ENCODE measurements at places on chromosomes 2 and 18. TPM values are rescaled to one million over a fixed set of nuclear protein-coding genes. Genes with fewer than 3 reads are reported as not detected.
A peak's percentile ranks its signal among the peaks of the same experiment; 100 is the strongest.

MOCOS gene
- total RNA-seq: 0.91 TPM

ONECUT2 gene
- 6.2 TPM for total RNA-seq

STAT4 gene
- total RNA-seq: 1.3 TPM

HNMT gene
- 14.8 TPM for total RNA-seq

TMEM178A gene
- 0.38 TPM for total RNA-seq

KHK gene
- 6.4 TPM for total RNA-seq

HOXD1 gene
- total RNA-seq: 0.08 TPM

LHCGR gene
- total RNA-seq: not detected

SMYD5 gene
- 12.9 TPM for total RNA-seq

IL36RN gene
- total RNA-seq: not detected

DNER gene
- 0.52 TPM for total RNA-seq

KLHL41 gene
- total RNA-seq: 0.47 TPM

KCNS3 gene
- total RNA-seq: 3.3 TPM

TMEM169 gene
- 0.19 TPM for total RNA-seq

SLC9A4 gene
- not detected for total RNA-seq

PAX3 gene
- not detected for total RNA-seq

TUBB8B gene
- not detected for total RNA-seq

PSMA8 gene
- total RNA-seq: not detected

CTDP1 gene
- 10.2 TPM for total RNA-seq

RTP5 gene
- not detected for total RNA-seq

GRCh38 chr18:59707306-59707705 lies 10.1 kb upstream of the CCBE1 start:
- DNase-seq: no peak

- DNase-seq: no peak
Observed at GRCh38 chr2:231299267-231299666, 96.2 kb upstream of the B3GNT7 start.

- peak; percentile 54 for DNase-seq
Observed at GRCh38 chr2:119744335-119744939, 15.3 kb upstream of the PTPN4 start.

GRCh38 chr2:161122772-161123530 lies 37.3 kb upstream of the TANK start:
- peak; percentile 64 for DNase-seq

DNA sequence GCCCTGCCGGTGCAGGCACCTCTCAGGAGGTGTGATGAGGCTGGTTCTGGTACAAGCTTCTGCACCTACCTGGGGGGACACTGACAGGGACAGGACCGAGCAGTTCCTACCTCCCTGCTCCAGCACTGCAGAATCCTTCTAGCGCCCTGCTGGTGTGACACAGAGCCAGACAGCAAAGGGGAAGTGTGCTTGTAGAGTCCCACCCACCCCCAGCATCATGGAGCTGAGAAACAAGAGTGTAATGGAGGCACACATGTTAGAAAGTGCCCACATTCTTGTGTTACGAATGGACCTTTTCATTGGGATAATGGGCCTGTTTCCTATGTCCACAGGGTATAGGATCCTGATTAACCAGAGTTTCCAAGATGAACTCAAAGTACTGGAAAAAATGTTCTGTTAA lies 38.3 kb downstream of the OXER1 start:
- no peak for DNase-seq

DNA sequence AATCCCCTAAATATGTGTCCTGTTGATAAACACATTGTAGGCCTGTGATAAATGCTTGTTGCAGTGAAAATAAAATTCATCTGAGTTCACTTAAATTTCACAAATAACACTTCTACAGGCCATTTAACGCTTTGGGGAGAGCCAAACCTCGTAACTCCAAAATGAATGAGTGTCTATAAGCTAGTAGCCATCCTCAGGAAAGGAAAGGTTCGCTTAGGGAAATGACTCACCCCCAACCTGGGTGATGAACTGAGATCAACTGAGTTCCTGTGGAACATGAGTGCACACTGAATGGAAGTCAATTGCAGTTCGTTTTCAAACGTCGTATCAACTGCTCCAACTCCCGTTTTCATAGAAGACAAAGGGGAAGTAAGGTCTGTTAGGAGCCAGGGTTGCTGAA lies 527.6 kb upstream of the ID2 start:
- no peak for DNase-seq

DNA sequence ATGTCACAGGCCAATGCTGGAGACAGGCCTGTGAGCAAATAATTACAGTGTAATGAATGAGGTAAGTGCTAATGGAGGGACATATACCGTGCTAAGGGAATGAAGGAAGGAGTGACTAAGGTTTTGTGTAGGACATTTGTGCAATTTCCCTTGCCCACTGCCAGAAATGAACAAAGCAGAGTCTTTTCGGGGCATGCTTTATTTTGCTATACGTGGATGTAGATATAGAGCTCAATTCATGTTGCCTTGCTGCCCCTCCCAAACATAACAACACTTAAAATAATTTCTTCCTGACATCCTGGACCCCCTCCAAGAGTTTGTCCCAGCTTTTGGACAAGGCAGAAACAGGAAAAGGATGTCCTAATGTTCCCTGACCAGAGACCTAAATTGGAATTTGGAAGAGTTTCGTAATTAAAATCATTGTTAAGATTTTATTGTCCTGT lies 23.7 kb upstream of the CD28 start:
- DNase-seq: no peak

DNA sequence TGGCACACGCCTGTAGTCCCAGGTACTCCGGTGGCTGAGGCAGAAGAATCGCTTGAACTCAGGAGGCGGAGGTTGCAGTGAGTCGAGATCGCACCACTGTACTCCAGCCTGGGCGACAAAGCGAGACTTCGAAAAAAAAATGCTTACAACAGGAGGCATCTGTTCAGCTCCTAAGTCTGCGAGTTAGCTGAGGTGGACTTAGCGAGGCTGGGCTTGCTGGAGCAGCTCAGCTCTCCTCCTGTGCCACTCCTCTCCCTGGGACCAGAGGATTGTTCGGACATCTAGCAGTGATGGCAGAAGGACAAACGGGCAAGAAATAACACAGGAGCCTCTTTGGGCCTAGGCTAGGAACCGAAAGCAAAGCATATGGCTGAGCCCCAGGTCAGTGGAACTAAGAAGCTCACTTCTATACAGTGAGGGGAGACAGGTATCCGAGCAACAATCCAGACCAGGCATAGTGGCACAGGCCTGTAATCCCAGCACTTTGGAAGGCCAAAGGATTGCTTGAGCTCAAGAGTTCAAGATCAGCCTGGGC lies 260.1 kb downstream of the GLI2 start:
- no peak for DNase-seq

DNA sequence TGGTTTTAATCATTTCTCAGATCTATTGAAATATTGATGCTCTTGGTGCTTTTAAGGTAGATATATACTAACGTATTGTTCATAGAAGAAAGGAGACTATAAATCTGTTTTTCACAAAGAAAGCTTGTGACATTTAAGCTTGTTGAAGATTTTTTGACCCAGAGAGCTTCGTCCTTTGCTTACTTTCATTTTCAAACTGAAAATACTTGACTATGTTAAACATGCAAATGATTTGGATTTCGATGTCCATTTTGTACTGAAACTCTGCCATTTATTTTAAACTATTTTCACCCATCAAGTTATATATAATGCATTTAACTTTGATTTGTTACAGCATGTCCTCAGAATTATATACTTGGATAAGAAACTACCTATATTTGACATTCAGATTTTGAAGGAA lies 85.2 kb downstream of the SLC4A10 start:
- no peak for DNase-seq

DNA sequence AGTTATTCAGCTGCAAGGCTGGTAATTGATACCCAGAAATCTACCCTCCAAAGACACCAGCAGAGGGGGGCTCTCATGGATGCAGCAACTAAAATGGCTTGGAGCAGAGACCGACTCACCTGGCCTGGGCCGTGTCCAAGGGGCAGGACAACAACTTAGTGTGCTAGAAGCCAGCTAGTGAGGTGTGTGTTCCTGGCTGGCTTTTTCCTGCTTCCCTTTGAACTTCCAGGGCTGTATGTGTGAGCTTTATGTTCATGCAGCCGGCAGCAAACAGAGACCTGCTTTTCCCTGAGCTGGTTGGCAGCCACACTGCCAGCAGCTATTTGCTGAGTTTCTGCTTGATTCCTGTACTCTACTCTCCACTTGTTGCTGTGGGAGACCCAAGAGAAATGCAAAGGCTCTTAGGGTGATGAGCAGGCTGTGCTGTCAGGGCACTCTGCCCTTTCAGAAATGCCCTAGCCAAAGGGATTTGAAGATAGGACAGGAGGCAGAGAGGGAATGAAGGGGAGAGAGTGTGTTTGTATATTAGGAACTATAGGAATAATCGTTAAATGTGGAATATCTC lies 23.7 kb upstream of the GRP start:
- DNase-seq: no peak

- DNase-seq: no peak
Observed at GRCh38 chr2:214830794-214831346, 21.4 kb upstream of the BARD1 start.

DNA sequence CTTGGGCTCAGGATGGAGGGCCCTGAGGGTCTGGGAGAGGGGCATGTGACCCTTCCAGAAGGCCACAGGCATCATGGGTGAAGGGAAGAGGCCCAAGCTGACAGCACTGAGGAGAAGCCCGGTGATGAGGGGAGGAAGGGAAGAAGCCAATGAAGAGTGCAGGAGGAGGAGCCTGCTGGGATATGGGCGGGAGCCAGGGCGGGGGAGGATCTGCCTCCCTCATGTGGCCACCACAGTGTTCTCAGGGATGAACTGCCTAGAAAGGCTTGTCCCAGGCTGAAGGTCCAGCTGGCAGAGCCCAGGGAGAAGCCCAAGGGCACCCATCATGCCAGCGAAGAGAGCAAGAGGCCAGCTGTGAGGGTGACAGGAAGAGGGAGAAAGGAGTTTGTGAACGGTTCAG lies 24.6 kb upstream of the PLB1 start:
- no peak for DNase-seq

- peak; percentile 95 for DNase-seq
Observed at GRCh38 chr2:11129598-11130449, 25.4 kb upstream of the SLC66A3 start.

DNA sequence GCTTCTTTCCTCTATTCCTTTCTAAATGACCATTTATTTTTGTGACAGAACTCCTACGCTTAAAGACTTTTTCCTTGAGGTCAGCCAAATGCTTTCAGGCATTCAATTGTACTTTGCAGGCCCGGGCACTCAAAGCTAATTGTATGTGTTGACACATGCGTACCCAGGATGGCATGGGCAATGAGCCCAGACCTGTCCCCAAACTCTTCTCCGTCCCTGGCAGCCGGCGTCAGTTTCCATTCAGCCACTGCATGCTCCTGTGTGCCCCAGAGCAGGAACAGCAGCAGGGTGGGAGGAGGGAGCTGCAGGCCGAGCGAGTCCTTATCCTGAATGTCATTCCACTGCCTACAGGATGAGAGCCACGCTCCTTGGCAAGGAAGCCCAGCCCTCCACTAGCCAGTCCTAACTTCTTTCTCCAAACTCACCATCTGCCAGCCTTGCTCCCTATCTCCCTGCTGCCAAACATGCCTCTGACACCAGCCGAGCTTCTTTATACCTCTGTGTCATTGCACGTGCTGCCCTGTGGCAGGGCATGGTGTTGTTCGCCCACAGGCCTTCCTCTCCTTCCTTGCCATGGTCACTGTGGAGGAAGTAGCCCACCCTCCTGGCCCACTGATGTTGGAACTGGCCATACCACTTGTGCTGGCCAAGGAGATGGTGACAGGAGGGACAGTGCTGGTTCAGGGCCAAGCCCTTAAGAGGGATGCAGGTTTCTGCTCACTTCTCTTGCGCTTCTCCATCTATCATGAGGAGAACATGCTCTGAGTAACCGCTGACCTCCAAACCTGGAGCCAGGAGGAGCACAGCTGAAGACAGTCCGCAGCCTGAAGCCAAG lies 116.9 kb upstream of the FHL2 start:
- no peak for DNase-seq

DNA sequence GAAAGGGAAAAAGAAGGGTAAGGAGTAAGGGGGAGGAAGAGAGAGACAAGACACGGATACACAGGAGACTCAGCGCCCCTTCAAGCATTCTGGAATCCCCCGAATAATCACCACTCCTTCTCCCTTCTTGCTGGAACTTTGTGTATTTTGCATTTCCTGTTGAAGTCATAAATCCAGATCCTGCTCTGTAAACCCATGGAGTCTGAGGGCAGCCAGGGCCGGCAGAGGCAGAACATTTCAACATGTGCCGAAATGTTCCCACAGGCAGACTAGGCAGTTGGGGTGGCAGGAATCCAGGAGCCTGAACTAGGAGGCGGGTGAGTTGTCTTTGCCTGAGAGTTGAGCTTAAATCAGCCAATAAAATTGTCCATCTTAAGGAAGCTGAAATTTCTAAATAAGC lies 193.1 kb downstream of the SH3RF3 start:
- DNase-seq: peak; percentile 68

DNA sequence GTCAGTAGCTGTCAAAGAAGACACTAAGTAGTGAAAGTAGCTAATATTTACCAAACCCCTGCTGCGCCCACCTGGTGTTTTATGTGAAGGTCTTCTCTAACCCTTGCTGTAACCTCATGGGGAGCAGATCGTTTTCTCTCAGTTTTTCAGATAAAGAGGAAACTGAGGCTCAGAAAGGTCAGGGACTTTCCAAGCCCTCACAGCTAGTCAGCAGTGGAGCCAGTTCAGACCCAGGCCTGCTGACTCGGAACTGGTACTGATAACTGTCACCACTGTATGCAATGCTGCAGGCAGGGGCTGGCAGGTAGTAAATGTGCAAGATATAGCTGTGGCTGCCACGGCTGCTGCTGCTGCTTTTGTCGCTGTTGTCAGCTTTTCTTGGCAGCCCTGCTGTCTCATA lies 69.1 kb downstream of the LRRFIP1 start:
- DNase-seq: no peak

All from pancreas (tissue), 10 donors.